ENCODE measurements at places on chromosomes 7 and 10. TPM values are rescaled to one million over a fixed set of nuclear protein-coding genes. Genes with fewer than 3 reads are reported as not detected.

The HDAC9 gene
- total RNA-seq, result 3.0 TPM

The SYT15B gene
- 0.16 TPM for total RNA-seq

The STARD3NL gene
- 28.0 TPM for total RNA-seq

DNA sequence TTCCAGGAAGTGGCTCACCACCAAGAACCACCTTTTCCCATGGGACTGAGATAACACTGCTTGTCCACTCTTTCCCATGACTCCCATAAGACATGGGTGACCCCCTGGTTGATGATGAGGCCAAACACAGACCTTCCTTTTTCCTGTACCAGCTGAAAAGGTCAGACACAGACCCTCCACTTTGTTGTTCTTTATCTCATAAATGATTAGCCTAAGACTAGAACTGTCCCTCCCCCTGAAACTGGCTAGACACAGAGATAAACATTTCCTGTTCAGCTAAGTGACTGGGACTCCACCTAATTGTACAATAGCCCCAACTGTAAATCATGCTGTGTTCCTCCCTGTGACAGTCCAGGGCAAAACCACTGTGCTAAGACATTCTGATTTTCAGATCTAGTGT is 8.2 kb upstream of the NRG3 start:
- DNase-seq, result no peak

- DNase-seq, result no peak
These were observed 202.4 kb upstream of the HABP2 start for GRCh38 chr10:113350311-113351040.

GRCh38 chr10:33484787-33485186 is 150.3 kb upstream of the NRP1 start:
- no peak for DNase-seq

- no peak for DNase-seq
These were observed 361.4 kb downstream of the CXCL12 start for GRCh38 chr10:44023517-44023916.

All from activated CD8-positive, alpha-beta T cell treated with anti-CD3 and anti-CD28 coated beads for 36 hours (primary cell).